ENCODE measurements at places on chromosomes 7 and 10.

DNA sequence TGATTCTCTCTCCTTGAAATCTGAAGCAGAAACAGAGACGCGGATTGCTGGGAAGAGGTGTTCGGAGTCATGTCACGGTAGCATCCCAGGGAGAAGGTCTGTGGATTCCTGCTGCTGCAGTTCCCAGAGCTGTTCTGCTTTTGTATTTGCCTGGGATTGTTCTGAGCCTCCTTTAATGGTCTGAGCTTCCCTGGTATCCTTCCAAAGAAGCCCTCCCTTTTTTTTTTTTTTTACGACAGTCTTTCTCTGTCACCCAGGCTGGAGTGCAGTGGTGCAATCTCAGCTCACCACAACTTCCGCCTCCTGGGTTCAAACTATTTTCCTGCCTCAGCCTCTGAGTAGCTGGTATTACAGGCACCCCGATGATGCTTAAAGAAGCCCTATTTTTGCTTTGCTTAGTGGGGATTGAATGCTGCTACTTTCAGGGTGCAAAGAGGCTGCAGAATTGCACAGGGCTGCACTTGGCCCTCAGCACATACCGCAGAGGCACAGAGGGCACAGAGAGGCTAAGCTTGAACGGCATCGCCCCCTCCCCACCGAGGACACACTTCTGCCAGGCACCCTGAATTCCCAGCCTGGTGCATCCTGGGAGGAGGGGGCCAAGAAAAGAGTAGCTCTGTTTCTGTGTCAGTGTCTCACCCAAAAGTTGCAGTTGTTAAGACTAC is 208.6 kb upstream of the GALNT17 start:
- no peaks in the 10 kb centered on the region for H3K4me1 ChIP-seq
- no peaks in the 10 kb centered on the region for H3K36me3 ChIP-seq
- H3K27me3 ChIP-seq: no peaks in the 10 kb centered on the region
- no peak for DNase-seq

DNA sequence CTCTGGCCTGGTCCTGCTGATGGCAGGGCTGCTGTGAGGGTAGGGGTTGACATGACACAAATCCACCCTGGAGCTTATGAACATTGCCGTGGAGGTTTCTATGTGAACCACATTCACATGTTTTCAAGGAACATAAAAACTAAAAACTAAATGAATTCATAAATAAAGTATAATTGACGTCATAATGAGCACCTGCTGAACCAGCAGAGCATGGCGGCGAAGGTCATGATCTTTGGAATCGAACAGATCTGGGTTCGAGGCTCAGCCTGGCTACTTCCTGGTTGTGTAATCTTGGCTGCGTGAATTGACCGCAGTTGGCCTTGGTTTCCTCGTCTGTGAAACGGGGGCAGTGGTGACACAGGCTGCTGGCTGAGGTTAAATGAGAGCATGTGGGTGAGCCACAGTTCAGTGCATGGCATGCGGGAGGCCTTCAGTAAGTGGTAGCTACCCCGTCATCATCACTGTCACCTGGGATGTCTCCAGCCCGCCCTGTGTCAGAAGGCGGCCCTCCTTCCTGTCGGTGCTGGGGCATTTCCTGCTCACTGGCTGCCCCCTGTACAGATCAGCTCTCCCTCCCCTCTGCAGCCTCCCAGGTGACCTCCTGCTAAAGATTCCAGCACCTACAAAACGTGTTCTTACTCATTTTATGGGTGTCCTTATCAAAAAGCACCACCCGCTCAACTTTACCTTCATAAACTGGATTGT is 190.3 kb upstream of the SHH start:
- H3K4me3 ChIP-seq: no peak overlapping the region
- H3K4me1 ChIP-seq: no peaks in the 10 kb centered on the region
- H3K36me3 ChIP-seq: no peaks in the 10 kb centered on the region
- no peak overlapping the region for H3K27ac ChIP-seq

GRCh38 chr7:137965942-137966640 is 35.8 kb downstream of the CREB3L2 start:
- H3K27ac ChIP-seq: no peak overlapping the region
- H3K36me3 ChIP-seq: no peaks in the 10 kb centered on the region
- no peak overlapping the region for H3K4me3 ChIP-seq
- H3K27me3 ChIP-seq: no peaks in the 10 kb centered on the region
- peaks cover 32% of the 10 kb centered on the region for H3K4me1 ChIP-seq

DNA sequence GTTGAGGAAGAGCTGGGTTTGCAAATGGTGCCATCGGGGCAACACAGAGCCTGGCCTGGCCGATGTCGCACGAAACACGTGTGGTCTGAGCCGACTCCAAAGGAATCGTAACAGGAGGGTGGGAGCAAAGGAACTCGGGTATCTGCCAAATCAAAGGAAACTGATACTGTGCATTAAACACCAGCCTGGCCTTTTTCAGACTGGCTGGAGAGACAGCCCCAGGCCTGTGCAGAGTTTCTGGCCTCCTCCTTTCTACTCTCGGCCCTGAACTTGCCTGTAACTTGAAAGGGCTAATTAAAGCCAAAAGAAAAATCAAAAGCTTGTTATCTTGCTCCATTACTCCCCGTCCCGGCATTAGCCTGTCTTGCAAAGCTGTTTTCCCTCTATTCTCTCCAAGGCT is 71.4 kb downstream of the PLXNA4 start:
- no peak overlapping the region for H3K27ac ChIP-seq
- no peaks in the 10 kb centered on the region for H3K4me1 ChIP-seq
- H3K27me3 ChIP-seq: no peaks in the 10 kb centered on the region
- no peaks in the 10 kb centered on the region for H3K36me3 ChIP-seq
- no peak for DNase-seq
- no peak overlapping the region for H3K4me3 ChIP-seq

GRCh38 chr10:84540022-84540616 is 211.7 kb downstream of the CCSER2 start:
- peaks cover 6% of the 10 kb centered on the region for H3K27me3 ChIP-seq
- no peak for DNase-seq
- H3K4me3 ChIP-seq: peak overlapping the region; percentile 43
- no peak overlapping the region for H3K27ac ChIP-seq

- H3K4me1 ChIP-seq: no peaks in the 10 kb centered on the region
- no peaks in the 10 kb centered on the region for H3K27me3 ChIP-seq
- DNase-seq: no peak
- no peak overlapping the region for H3K4me3 ChIP-seq
- no peak overlapping the region for H3K27ac ChIP-seq
Observed at GRCh38 chr7:136078630-136079029, 101.5 kb upstream of the MTPN start.

GRCh38 chr10:77566914-77567566 is 70.6 kb downstream of the KCNMA1 start:
- H3K27ac ChIP-seq: no peak overlapping the region
- no peak for DNase-seq
- no peak overlapping the region for H3K4me3 ChIP-seq
- H3K36me3 ChIP-seq: no peaks in the 10 kb centered on the region
- H3K27me3 ChIP-seq: no peaks in the 10 kb centered on the region
- no peaks in the 10 kb centered on the region for H3K4me1 ChIP-seq

DNA sequence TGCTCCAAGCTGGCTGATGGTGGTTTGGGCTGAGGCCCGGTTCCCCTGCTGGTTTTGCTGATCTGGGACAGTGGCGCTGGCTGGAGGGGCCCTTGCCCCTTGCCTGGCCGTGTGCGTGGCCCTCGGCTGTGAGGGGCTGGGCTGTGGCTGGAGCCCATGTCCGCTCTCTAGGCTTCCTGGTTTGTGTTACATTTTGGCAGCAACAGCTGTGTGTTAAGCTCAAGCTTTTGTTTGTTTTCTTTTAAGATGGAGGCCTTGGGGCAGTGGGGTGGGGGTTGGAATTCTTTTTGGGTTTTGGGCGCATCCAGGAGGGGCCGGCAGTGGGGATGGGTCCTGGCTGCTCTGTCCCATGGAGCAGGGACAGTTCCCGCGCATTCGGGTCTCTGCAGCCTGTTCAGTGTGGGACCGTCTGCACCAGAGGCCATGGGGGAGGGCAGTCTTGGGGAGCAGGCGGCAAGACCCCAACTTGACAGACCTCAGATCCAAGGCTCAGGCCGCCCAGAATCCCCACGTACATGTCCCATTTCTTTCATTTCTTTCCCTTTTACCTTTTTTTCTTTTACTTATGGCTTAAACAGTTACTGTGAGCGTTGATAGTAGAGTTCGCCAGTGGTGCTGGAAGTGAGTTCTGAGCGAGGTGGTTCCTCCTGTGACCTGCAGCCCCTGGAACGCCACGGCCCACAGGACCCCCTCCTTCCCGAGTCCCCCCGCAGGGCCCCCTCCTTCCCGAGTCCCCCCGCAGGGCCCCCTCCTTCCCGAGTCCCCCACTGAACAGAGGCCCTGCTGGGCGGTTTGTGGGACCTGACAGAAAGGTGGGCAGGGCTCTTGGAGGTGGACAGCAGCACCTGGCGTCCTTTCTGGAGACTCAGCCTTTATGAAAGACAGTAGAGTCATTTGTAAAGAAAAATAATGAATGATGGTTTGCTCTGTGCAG is 75.3 kb downstream of the INPP5A start:
- H3K27ac ChIP-seq: no peak overlapping the region
- no peaks in the 10 kb centered on the region for H3K36me3 ChIP-seq
- H3K4me1 ChIP-seq: peaks cover 6% of the 10 kb centered on the region
- no peaks in the 10 kb centered on the region for H3K27me3 ChIP-seq
- peak; percentile 46 for DNase-seq
- no peak overlapping the region for H3K4me3 ChIP-seq

DNA sequence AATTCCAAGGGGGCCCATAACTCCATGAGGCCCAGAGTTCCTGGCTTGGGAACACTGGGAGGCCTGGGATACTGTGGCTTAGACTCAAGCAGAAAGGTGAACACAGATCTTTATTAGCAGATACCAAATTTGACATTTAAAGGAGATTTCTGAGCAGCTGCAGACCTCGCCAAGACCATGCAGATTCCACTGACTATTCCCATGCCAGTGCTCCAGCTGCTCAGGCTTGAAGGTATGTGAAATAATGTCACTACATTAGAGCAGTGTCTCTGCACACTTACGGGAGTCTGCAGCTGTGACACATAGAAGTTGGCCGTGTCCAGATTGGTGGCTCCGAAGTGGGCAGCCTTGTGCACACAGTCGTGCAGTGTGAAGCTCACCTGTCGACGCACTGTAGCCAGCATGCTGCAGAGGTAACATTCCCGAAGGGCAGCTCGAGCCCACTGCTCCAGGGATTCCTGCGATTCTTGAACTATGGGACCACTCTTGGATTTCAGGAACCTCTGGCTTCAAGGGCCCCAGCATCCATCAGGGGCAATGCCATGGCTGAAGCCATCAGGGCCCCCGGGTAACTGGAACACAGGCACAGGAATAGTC is 46.1 kb downstream of the SEPTIN7 start:
- no peak for DNase-seq
- H3K4me3 ChIP-seq: no peak overlapping the region
- H3K4me1 ChIP-seq: peaks cover 10% of the 10 kb centered on the region
- no peaks in the 10 kb centered on the region for H3K27me3 ChIP-seq

GRCh38 chr7:117630501-117630900 is 150.7 kb downstream of the CFTR start:
- no peak for DNase-seq
- no peaks in the 10 kb centered on the region for H3K4me1 ChIP-seq
- H3K36me3 ChIP-seq: no peaks in the 10 kb centered on the region
- H3K4me3 ChIP-seq: no peak overlapping the region
- no peaks in the 10 kb centered on the region for H3K27me3 ChIP-seq
- no peak overlapping the region for H3K27ac ChIP-seq

- DNase-seq: no peak
- H3K27me3 ChIP-seq: peaks cover 13% of the 10 kb centered on the region
- no peak overlapping the region for H3K4me3 ChIP-seq
- no peak overlapping the region for H3K27ac ChIP-seq
Observed at GRCh38 chr10:27253576-27253975, 13.0 kb upstream of the ACBD5 start.

GRCh38 chr10:17240096-17240495 is 12.1 kb downstream of the VIM start:
- peaks cover 32% of the 10 kb centered on the region for H3K36me3 ChIP-seq
- H3K27ac ChIP-seq: no peak overlapping the region
- H3K27me3 ChIP-seq: no peaks in the 10 kb centered on the region

DNA sequence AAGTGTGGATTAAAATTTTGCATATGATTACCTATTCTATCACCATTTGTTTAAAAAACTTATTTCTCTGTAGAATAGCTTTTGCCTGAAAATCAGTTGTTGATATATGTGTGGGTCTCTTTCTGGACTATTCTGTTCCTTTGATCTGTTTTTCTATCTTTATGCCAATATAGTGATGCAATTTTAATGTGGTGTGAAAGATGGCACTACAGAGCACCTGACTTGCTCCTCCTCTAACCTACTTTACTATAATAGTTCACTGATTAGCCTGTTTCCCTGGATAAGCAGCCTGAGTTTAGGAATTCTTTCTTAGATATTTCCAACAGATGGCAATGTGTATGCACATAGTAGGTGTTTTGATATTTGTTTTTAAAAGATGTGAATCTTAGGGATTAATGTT is 294.5 kb downstream of the AUTS2 start:
- H3K4me3 ChIP-seq: no peak overlapping the region
- no peaks in the 10 kb centered on the region for H3K36me3 ChIP-seq
- no peak overlapping the region for H3K27ac ChIP-seq
- no peaks in the 10 kb centered on the region for H3K27me3 ChIP-seq
- no peaks in the 10 kb centered on the region for H3K4me1 ChIP-seq
- no peak for DNase-seq

GRCh38 chr10:68989317-68989990 is 851 bp downstream of the KIFBP start:
- H3K4me3 ChIP-seq: peak overlapping the region; percentile 89
- peaks cover 47% of the 10 kb centered on the region for H3K4me1 ChIP-seq

- no peaks in the 10 kb centered on the region for H3K36me3 ChIP-seq
- peak overlapping the region; percentile 95 for H3K4me3 ChIP-seq
- peak overlapping the region; percentile 91 for H3K27ac ChIP-seq
- no peak for DNase-seq
Observed at GRCh38 chr7:91940171-91940570, 491 bp upstream of the AKAP9 start.

GRCh38 chr7:140284062-140284461 is 107.3 kb upstream of the KDM7A start:
- no peak overlapping the region for H3K27ac ChIP-seq
- no peaks in the 10 kb centered on the region for H3K4me1 ChIP-seq
- no peak overlapping the region for H3K4me3 ChIP-seq
- no peak for DNase-seq
- H3K36me3 ChIP-seq: no peaks in the 10 kb centered on the region

DNA sequence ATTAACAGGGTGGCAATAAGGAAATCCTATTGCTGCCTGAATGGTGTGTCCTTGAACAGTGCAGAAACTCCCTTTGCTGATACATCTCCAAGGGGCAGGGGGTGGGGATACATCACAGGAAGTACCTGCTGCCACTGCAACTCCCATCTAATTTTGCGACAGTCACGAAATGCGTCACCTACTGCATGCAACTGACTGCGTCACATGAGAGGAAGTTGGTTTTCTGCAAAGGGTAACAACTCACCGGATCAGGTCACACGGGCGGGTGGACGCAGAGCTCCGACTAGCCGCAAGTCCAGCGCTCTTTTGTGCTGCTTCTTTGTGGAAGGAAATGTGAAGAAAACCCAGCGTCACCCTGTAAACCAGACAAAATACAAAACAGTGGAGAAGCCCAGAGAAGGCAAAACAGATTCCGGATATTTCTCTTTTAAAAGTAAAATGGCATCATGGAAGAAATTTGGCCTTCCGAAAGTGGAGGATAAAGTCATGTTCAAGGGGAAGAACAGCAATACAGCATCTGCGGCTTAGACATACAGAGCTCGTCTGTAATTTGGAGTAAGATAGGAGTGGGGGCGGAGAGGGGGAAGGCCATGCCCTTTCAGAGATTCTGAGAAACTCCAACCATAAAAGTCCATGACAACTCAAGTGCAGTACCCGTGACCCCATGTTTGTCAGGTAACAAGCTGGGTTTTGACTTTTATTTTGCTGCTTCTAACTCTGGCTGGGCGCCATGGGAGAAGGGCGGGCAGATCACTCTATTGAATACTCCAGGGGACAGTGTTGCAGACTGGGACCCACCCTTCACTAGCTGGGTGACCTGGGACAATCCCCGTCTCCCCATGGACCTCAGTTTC is 32.3 kb upstream of the PLEKHS1 start:
- no peak overlapping the region for H3K4me3 ChIP-seq
- peaks cover 5% of the 10 kb centered on the region for H3K4me1 ChIP-seq
- DNase-seq: no peak
- peaks cover 56% of the 10 kb centered on the region for H3K36me3 ChIP-seq
- H3K27me3 ChIP-seq: no peaks in the 10 kb centered on the region
- H3K27ac ChIP-seq: no peak overlapping the region
